ENCODE measurements at places on chromosomes 7 and 10.

DNA sequence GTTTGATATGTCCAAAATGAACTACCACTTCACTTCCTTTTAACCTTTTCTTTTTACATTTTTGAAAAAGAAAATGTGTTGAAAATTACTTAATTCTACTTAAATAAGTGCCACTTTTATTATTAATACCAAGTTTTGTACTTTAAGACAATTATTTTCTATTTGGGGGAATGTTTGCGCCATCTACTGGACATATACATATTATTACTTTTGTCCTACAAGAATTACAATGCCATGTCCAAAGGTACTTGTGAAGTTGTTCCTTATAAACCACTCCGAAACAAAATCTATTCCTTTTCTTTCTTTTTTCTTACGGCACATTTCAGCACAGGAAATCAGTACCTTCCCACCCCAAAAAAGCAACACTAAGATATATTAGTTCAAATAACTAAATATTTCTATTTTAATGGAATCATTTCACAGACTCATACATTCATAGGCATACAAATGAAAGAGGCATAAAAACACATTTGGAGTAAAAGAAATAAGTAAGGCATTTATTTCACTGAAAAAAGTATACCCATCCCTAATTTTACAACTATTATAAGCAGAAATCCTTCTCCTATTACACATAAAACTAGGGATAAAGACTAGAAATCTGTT lies 169.9 kb downstream of the RNF133 start:
- peak; percentile 13 for DNase-seq

DNA sequence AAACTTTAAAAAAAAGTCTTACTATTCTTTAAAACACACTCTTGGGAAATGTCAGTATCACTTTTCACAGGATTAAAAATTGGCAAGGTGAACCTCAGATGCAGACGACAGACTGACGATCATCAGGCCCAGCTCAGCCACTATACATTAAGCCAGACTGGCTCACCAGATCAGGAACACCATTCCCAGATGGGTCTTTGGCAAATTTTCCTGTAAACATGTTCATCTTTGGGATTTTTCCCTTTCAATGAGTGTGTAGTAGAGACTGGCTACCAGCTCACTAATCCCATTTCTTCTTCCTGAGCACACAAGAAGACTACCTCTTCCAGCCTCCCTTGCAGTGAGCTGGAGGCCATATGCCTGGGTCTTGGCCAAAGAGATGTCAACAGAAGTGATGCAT lies 142.7 kb upstream of the CHST15 start:
- no peak for DNase-seq

- DNase-seq, result peak; percentile 78
Measured at GRCh38 chr10:3805791-3806461, 20.9 kb upstream of the KLF6 start.

DNA sequence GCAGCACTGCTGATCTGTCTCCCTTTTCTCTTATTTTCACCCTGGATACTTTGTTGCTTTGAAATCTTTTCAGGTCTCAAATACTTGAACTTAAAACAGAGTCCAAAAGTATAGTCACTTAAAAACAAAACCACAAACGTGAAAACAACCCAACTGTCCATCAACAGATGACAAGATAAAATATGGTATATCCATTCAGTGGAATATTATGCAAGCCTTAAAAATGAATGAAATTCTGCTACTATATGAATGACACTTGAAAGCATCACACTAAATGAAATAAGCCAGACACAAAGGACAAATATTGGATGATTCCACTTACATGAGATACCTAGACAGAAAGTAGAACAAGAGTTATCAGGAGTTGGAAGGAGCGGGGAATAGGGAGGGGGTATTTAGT lies 44.7 kb upstream of the EFCAB10 start:
- DNase-seq, result no peak

DNA sequence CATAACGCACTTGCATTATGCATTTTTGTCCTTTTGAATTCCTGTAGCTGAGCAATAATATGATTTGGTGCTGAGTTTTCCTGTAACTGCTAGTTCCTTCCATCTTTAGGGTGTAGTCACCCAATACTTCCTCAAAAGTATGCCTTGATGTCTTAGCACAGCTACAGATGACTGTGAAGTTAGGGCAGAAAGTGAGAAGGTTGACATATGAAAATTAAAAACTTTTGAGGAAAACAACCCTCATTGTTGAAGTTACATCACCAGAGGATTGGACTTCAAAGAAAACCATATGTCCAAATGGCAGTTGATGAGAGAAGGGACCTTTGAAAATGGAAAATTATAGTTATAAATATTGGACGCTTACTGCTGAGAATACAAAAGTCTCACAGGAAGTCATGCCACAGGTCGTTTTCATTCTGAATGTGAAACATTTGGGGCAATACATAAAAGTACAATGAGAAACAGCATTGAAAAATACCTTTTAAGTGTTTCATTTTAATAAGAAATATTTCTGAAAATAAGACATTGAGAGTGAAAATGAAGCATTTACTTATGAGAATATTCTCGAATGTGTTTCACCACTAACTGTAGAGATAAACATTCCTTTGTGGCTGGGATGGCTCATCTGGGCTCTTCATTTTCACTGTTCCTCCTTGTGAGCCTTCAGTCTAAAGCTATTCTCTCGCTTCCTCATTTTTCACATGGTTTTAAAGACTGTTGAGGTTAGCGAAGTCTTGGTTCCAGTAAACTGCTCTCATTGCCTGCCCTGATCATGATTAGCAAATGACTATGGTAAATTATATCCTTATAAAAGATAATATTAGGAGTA lies 61.4 kb upstream of the NME8 start:
- DNase-seq, result no peak

DNA sequence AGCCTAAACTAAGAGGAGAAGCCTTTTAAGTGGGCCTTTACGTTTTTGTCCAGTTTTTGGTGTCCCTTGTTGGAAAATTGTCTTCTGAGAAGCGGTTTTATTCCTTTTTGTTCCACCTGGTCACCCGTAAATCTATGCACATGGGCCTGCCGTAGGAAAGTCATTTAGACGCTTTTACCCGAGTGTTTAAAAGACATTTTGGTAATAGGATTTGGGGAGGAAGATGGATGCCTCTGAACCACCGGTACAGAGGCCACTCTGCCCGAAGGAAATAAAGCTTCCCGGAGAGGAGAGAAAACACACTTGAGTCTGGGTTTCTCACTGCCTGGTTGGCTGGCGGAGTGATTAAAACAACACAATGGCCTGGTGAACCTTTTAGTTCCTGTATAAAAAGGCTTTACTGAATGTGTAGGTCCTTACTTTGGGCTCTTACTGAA lies 760 bp downstream of the THNSL1 start:
- no peak for DNase-seq

GRCh38 chr10:30455816-30456215 lies 21.8 kb downstream of the MAP3K8 start:
- DNase-seq, result no peak

DNA sequence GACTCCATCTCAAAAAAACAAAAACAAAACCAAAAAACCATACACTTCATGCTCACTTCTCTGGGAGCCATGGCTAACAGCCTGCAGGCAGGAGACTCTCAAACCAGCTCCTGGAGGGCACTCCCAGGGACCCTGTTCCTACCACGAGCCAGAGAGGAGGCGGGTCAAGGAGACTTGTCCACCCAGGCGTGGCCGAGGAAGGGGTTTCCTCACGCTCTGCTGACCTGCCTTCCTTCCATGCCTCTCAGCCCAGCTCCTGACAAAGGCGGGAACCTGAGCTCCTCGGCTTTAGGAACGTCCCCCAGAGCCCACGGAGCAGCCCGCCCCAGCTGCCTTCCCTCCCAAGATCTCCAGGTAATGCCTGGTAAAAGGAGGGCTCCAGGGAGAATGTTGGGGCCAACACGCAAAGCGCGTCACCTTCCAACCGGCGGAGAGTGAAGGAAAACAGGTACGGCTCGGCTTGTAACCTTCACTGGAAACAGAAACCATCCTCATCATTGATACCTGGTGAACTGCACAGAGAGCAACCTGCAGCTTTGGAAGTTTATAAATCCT lies 9.5 kb downstream of the GPR146 start:
- no peak for DNase-seq

DNA sequence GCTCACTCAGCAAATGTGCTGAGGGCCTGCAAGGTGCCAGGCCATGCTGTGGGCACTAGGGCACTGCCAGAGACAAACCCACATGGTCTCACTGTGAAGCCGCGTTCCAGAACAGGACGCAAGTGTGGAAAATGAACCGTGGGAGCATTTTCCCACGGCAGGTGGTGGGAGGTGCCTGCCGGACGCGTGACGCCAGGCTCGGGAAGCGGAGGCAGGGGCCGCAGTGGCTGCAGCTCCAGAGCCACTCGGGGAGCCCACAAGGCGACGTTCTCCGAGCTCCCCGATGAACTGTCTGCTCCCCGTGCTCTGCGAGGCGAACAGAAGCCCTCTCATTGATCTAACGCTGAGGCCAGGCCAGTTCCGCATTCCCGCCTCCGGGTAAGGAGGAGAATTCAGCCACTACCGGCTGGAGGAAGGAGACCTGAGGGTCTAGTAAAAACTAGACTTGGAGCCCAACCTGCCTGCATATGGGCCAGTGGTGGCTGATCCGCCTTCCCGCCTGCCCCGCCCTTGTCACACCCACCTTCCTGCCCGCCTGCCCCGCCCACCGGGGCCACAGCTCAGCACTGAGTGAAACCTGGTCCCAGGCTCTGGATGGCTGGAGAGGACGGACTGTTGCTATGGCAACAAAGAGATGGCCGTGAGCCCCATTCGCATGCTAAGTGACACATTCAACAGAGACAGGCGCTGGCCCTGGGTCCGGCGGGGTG lies 13.1 kb downstream of the ADGRA1 start:
- DNase-seq, result no peak

- no peak for DNase-seq
Measured at GRCh38 chr7:145293228-145293701, 457.4 kb upstream of the TPK1 start.

GRCh38 chr7:112009081-112009480 lies 197.1 kb downstream of the DOCK4 start:
- no peak for DNase-seq

GRCh38 chr10:102229810-102230263 lies 3.7 kb downstream of the ELOVL3 start:
- DNase-seq, result peak; percentile 23

DNA sequence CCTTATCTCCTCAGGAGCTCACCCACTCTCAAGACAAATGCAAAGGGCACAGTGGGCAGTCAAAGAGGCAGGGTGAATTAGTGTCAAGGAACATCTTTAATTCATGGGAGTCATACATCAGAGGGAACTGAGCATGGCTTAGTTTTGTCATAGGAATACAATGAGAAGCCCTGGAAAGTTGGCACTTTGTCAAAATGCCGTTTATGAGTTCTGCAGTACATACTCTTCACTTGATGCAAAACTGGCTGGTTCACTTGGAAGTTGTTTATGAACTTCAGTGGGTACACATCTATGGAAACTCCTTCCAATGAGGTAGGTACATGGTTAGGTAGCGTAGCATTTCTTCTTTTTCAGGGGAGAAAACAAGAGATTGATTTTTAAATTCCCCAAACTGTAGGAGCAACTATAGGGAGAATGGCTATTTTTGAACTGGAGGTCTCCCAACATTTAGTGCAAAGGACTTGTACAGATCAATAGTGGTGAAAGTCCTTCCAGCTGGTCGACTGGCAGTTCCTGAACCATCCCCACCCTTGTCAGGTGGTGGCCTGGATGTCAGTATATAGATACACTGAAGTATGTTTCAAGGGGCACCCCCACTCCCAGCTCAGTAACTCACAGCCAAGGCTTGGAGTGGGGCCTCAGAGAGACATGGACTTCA lies 580.5 kb downstream of the REEP3 start:
- no peak for DNase-seq

- no peak for DNase-seq
Measured at GRCh38 chr7:84216472-84216871, 21.9 kb upstream of the SEMA3A start.

GRCh38 chr7:33903791-33904680 lies 1.3 kb upstream of the BMPER start:
- peak; percentile 31 for DNase-seq

DNA sequence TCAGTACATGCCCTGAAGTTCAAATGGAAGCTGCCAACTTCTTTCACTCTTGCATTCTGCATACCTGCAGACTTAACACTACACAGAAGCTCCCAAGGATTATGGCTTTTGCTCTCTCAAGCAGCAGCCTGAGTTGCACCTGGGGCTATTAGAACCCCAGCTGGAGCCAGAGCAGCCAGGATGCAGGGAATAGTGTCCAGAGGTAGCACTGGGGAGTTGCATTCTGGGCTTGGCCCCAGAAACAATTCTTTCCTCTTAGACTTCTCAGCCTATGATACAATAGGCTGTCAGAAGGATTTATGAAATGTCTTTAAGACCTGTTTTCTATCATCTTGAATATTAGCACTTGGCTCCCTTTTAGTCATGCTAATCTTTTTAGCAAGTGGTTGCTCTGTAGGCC lies 886.7 kb upstream of the GHITM start:
- DNase-seq, result no peak

DNA sequence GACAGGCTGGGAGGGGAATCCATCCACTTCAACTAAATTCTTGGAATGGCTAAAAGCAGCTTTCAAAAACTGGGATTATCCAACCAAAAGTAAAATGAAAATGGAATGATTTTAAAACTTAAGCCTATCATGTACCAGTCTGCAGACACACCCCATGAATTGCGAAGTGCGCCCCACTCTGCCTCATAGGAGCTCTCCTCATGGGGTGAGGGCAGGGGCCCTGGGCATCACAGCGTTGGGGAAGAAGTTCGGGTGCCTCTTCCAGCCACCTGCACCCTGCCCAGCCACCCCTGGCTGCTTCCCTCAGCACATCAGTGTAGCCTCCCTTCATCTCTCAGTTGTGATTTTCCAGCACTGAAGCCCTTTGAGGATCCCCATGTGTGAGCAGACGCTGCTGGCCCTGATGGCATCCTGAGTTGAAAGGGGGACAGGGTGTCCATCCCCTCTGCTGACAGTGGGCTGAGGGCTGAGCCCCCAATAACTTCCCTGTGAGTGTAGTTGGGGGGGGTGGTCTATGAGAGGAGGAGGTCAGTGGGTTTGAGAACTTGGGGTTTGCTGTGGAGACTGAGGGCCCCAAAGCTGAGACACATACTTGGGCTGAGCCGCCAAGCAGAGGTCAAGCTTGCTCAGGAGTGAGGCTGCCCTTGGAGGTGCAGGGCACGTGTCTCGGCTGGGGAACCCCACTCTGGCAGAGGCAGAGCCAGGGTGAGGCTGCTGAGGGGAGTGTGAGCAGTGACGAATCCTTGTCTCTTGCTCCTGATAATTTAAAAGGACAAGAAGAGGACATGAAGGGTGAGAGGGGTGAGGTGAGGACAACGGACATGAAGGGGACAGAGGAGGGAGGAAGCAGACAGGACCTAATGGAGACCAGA lies 542.1 kb downstream of the TCERG1L start:
- DNase-seq, result no peak
